Stimulated activated CD4-positive, alpha-beta T cell treated with anti-CD3 and anti-CD28 coated beads, TNF-alpha, amount 100 ng/mL, for 48 hours (primary cell): ENCODE measurements at places on chromosomes 3 and 15.
A peak's percentile ranks its signal among the peaks of the same experiment; 100 is the strongest.

DNA sequence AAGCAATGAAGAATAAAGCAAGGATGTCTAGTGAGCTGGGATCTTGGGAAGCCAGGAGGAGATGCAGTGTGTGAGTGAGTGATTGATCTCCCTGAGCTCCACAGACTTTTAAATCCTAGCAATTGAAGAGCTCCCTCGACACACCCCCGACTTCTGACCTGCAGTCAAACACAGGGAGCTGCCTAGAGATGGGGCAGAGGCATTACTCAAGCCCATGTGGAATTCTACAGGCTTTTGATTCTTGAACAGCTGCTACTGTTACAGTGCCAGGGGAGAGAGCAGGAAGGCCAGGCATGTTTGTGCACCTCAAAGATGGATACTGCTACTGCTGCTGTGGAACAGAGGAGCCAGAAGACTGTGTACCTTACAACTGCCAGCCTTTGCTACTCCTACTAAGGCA is 1403.1 kb upstream of the ALCAM start:
- DNase-seq, result no peak

DNA sequence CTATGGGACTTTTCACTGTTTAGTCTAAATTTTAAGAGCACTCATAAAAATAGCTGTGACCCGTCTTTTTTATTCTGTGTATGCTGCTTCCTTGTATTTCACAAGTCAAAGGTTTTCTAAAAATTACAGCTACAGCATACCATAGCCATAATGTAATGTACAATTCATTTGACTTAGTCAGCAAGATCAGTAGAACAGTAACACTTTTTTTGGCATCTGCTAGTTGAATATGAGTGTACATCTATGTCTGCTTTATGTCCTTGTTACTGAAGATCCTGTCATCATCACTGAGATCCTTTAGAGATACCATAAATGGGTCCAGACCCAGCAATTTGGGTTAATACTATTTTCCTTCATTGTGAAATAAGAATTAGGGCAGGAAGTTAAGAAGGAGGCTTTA is 42.2 kb downstream of the CMSS1 start:
- no peak for DNase-seq

GRCh38 chr3:37218206-37218605 is 43.8 kb upstream of the LRRFIP2 start:
- no peak for DNase-seq

- no peak for DNase-seq
Observed at GRCh38 chr3:63015614-63016309, 140.5 kb upstream of the CADPS start.

DNA sequence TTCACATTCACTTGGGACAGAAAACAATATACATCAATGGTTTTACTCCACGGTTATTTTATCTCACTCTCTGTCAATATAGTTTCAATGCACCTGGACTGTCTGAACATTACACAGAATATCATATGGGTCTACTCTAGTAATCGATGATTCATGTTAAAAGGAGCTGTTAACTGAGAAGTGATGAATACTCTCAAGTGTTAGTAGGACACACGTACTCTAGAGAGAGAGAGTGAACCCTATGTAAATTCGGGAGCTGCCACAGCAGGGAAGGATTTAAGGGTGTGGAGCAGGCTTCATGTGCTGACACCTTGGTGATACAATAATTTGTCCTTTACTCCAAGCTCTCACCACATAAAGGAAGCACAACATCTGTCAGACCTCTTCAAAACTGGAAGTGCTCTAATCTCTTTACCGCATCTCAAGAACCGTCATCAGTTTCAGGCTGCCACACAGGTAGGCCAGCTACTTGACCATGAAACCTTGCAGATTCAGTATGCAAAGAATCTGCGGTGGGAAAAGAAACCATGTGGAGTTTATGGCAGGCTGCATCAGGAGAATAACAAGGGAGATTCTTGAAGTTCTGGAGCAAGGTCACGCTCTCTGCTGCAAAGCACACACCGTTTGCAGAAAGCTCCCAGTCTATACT is 199.2 kb upstream of the TMC3 start:
- DNase-seq, result no peak

DNA sequence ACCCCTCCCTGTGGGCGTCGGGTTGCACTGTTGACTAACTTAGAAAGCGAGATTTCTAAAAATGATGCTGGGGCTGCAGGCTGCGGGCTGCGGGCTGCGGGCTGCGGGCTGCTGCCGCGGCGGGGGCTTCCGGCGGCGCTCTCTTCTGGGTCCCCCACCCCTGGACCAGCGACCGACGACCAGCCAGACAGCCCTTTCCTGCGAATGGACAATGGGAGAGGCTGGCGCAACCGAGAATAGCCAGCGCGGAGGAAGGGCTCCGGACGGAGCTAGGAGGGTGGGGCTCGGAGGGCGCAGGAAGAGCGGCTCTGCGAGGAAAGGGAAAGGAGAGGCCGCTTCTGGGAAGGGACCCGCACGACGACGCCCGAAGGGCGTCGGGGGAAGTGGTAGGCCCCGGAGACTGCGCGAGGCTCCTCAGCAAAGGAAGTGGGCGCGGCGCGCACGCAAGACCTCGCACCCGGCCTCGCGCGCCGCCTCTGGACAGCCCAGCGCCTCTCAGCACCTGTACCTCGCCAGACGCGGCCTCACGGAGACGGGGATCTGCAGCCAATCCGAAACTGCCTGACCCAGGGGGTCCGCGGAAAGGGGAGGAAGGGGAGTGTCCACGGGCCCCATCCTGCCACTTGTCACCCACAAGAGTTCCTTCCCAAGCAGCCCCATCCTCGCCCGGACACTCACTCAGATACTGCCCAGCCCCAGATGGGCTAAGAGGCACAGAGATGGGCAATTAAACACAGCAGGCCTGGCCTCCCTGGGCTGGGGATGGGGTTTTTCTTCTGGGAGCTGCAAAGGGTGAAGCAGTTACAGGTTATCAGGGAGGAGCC is 70.7 kb downstream of the SLC12A8 start:
- peak; percentile 53 for DNase-seq

- DNase-seq, result no peak
Observed at GRCh38 chr3:16480861-16481545, 32.5 kb downstream of the RFTN1 start.

GRCh38 chr15:86833595-86833994 is 753.9 kb downstream of the AGBL1 start:
- no peak for DNase-seq

DNA sequence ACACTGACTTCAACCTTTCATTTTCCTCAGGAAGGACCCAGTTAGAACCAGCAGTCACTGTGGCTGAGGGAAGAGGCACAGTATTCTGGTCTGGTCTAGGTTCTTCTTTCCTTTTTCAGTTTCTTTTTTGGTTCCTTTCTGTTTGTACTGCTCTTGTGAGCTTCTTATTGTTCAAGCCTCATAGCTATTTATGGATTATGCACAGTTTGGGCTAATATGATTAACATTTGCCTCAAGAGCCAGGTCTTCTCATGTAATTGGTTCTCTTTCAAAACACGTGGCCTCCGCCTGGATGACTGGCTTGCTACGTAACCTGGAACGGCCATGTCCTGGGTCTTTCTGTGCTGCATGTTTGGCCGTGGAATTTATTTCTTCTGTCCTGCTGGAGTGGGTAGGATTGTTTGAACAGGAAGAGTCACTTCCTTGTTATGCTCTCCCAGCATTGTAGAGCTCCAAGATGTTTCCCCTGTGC is 43.3 kb downstream of the RBMS3 start:
- no peak for DNase-seq

GRCh38 chr3:16837602-16838001 is 47.2 kb upstream of the PLCL2 start:
- no peak for DNase-seq

GRCh38 chr15:67274236-67274635 is 19.6 kb downstream of the IQCH start:
- no peak for DNase-seq

DNA sequence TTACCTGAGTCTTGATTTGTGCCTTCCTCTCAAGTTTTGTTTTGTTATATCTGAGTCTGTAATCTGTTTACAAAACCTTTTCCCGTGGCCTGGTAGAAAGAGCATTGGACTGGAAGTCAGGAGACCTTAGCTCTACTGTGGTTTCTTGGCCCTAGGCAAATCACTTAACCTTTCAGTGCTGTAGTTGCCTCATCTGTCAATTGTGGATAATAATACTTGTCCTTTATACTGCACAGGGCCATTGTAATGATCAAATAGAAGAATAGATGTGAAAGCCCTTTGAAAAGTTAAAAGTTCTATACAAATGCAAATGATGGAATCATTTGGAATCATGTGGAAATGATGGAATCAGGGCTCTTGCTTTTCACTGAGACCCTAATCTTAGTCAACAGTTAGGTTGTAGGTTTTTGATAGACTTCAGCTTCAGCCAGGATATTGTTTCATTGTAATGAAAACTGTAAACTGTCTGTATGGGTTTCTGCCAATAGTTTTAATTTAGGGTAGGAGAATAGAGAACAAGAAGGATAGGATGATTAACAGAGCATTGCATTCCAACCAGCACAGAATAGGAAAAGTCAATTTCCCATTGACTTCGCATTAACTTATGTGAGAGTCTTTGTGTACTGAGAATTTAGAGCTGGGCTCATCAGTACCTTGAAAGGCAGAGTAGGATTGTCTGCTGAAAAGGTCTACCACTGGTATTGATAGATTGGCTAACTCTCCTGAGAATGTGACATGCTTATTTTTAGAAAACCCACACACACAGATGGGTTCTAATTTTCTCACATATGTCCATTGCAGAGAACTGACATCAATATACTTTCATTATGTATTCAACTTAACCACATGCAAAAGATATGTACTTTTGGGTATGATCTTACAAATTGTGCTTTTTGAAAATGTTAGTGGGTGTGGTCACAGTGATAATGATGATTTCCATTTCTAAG is 21.8 kb downstream of the MAP2K5 start:
- no peak for DNase-seq

DNA sequence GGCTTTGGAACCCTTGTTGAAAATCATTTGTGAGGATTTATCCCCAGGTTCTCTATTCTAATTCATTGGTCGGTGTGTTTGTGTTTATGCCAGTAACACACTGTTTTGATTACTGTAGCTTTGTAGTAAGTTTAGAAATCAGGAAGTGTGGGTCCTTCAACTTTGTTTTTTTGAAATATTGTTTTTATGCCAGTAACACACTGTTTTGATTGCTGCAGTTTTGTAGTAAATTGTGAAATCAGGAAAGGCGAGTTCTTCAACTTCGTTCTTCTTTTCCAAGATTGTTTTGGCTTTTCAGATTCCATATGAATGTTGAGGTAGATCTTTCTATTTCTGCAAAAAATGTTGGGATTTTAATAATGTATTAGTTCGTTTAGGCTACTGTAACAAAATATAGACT is 314.6 kb downstream of the RPLP1 start:
- no peak for DNase-seq

- no peak for DNase-seq
Observed at GRCh38 chr3:47193871-47194859, 30.3 kb upstream of the SETD2 start.

DNA sequence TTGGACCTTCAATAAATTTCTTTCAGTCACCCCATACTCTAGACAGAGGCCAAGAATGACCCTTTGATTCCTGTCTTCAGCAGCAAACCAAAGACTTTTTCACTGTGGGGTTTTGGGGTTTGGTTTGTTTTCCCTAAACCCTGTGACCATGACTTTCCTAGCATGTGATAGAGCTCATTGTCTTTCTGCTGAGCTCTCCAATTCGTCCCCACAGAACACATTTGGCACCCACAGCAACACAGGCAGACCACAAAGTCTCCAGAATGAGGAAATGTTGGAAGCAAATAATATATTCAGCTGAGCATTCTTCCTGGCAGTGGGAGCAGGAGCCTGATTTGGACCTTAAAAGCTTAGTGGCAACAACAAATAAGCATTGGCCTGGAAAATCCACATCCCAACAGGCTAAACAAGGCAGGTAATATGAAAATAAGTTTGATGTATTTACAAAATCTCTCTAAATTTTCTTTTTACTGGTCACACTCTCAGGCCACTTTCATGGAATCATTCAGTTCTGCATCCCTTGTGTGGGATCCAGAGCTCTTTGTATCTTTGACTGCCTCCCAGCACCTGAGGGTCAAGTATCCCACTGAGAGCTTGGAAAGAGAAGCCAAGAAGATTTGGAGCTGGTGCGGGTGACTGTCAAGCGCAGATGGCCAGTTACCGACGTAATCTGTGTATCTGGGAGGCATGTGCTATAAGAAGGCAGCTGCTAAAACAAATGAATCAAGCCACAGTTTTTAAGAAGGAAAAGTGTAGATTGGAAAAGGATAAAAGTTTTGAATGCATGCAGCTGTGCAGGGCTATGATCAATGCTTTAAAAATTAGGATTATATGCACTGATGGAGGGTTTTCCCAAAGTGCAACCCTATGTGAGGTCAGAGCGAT is 36.5 kb upstream of the CPB1 start:
- no peak for DNase-seq

DNA sequence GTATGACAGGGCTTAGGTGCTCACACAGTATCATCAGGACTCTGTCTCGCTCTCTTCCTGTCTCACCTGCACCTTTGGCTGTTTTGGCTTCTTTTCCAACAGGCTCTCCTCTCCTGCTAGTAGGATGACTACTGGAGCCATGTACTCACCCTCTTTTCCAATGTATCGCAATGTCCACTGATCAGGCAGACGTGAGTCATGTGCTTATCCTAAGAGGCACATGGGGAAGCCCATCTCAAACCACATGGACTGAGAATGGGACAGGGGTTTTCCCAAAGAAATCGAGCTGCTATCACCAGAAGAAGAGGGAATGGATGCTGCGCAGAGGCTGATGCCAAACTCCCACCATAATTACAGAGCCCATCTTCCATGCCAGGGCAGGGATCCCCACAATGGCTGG is 180.6 kb downstream of the IL5RA start:
- no peak for DNase-seq

DNA sequence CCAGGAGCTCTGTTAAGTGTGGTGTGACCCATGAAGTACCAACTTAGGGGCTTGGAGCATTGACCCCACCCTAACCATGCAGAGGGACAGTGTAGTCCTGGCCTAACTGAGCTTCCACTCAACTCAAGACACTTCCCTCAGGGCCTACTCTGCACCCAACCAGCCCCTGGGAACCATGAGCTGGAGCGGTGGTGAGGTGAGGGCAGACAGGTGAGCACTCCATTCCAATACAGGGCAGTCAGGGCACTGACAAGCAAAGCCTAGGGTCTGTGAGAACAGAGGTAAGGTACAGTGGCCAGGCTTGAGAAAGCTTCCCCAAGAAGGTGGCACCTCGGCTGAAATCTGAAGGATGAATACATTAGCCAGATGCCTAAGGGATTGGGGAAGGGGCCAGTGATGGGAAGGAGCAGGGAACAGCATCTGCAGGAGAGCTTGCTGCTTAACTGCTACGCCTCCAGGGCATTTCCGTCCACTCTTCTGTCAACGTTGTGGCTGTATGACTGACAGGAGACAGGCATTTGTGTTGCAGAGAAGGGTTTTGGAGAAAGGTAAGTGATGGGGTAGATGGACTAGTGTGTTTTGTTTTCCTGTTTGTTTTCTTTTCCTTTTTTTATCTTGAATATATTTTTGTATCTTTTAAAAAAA is 243.5 kb upstream of the TRIM42 start:
- no peak for DNase-seq

GRCh38 chr3:2468816-2469215 is 370.1 kb downstream of the CNTN4 start:
- no peak for DNase-seq
